ENCODE measurements at places on chromosomes 5 and 9. TPM values are rescaled to one million over a fixed set of nuclear protein-coding genes. Genes with fewer than 3 reads are reported as not detected.

- DNase-seq, result no peak
Measured at GRCh38 chr9:22240619-22241018, 206.0 kb upstream of the DMRTA1 start.

DNA sequence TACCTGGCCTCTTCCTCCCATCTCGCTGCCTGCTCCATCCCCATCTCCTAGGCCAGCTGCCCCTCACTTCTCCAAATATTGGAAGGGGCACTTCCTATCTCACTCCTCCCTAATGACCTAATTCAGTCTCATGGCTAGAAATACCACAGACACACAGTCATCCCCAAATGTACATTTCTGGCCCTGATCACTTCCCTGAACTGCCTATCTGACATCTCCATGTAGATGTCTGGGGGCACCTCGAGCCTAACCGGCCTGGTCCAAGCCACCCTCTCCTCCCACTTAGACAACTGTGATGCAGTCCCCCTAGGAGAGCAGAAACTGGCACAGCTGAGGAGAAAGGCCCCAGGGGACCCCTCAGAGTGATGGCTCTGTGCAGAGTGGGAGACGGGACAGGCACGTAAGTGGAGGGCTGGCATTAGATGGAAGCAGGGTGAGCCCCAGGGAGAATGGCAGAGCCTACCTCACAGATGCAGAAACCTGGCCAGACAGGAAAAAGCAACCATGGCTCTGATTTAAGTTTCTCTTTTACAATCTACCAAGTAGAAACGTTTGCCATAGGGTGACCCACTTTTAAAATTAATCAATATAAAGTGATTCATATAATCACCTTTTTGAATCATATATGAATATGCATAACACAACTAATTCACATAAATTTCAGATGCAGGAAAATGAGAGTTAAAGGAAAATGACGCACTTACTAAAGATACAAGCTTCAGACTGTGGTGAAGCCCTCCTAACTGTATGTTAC is 22.1 kb downstream of the CAMSAP1 start:
- DNase-seq, result no peak

DNA sequence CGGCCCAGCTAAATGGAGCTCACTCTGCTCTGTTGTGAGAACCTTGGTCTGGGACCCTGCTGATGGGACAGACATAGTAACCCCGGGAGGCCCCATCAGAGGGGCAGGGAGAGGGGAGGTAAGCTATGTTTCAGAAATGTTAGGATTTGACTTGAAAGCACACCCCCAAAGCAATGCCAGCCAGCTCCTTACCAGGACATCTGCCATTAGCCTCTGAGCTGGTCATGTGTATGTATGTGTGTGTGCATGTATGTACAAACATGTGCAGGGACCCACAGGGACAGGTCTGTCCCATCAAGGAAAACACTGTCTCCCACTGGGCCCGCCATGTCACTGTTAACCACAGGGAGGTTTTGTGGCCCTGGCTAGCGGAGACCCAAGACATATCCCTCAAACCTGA is 14.5 kb downstream of the SLC22A4 start:
- no peak for DNase-seq

DNA sequence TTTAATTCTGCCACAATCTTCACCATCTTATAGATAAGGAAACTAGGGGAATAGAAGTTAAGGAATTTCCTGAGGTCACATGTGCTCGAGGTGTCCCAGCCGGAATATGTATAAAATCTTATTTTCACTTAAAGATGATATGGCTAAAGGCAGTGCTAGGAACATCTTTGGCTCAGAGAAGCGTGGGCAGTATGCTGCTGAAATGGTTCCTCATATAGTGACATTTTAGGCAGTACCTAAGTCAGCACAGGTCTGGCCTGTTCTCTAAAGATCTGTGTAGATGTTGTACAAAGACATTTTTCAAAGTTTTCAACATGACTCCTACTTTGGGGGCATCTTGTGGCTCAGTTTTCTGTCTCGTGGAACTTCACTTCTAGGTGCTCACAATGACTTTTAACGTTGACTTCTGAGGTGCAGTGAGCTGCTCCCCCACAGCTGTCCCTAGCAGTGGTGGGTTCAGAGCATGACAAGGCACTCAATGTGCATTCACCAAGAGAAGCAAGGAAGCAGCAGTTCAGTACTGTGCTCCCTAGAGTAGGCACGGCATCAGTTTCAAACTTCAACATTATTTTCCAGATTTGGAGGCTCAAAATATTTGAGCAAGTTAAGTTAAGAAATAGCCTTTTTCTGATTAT is 40.3 kb downstream of the TNFAIP8 start:
- no peak for DNase-seq

GRCh38 chr9:116198344-116198743 is 44.8 kb downstream of the PAPPA start:
- DNase-seq, result no peak

DNA sequence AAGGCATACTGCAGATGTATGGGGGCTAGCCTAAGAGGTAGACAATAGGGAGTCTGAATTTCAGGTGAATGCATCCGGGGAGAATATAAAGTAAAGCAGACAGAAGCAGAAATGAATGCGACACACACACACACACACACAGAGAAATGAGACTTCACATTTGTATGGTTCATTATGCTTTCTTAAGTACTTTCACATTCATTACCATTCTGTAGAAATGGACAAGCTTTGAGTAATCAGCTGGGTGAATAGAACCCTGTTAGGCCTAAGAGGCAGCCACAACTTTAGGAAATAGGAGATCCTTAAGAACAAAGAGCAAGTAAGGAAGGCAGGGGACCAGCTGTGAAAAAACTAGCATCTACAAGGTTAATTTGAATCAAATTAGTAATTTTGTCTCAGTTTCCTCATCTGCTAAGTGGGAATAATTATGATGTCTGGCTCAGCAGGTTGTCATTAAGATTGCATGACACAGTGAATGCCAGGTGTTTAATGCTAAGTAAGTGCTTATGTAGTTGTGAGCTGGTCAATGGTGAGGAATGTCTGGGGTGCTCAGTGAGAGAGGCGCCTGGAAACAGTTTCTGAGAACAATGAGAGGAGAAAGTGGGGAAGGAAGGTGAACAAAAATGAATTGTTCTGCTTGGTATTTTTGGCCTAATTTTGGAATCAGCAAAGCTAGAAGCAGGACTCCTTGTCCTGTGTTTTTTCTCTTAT is 265.8 kb upstream of the CLINT1 start:
- no peak for DNase-seq

- DNase-seq, result no peak
Measured at GRCh38 chr5:142915813-142916424, 145.7 kb downstream of the ARHGAP26 start.

DNA sequence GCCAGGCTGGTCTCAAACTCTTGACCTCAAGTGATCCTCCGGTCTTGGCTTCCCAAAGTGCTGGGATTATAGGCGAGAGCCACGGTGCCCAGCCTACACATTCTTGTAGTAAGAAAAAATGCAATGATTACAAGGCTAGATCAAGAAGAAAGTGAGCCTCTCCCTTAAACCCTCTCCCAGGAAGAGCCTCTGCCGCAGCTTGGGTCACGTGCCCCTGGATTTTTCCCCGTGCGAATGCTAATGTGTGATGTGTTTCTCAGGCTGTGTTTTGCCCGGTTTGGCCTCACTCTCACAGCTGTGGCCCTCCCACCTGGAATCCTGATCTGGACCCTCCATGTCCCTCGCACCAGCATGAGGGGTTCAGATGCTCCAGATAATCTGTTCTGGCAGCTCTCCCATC is 6.9 kb downstream of the PLPP7 start:
- DNase-seq, result no peak

- no peak for DNase-seq
Measured at GRCh38 chr9:18007621-18008020, 428.8 kb downstream of the SH3GL2 start.

- no peak for DNase-seq
Measured at GRCh38 chr5:162672061-162672460, 604.5 kb downstream of the GABRG2 start.

DNA sequence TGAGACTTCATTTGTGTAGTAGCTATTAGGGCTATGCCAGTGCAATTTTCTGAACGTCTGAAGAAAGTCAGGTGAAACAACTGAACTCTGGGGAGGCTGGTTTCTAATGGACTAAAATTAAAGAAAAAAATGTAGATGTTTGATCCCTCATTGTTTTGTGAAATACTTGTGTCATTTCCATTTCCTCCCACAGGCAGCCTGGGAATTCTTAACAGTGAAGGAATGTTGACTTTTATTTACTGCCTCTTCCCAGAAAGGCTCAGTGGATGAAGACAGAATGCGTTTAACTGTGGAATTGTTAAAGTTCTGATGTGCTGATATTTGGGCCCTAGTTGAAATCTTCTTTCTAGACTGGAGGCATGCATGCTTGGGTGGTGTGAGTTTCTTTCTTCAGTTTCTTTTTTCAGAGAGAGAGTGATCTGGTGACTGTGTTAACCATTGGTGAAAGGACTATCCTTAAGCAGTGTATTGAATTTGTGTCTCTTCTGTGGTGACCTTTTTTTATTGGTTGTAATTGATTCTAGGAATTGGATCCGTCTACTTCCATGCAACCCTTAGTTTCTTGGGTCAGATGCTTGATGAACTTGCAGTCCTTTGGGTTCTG is 15.5 kb downstream of the ACER2 start:
- DNase-seq, result no peak

DNA sequence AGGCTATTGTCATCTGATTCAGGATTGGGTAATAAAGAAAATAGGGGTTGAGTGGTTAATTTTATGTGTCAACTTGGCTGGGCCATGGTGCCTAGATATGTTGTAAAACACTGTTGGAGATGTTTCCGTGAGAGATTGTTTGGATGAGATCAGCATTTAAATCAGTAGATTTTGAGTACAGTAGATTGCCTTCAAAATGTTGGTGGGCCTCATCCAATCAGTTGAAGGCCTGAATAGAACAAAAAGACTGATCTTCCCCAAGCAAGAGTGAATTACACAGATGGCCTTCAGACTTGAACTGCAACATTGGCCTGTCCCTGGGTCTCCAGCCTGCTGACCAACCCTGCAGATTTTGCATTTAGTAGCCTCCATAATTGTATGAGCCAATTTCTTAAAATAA is 401.3 kb upstream of the KIF2A start:
- no peak for DNase-seq

- DNase-seq, result no peak
Measured at GRCh38 chr5:64437496-64437895, 68.3 kb upstream of the RGS7BP start.

DNA sequence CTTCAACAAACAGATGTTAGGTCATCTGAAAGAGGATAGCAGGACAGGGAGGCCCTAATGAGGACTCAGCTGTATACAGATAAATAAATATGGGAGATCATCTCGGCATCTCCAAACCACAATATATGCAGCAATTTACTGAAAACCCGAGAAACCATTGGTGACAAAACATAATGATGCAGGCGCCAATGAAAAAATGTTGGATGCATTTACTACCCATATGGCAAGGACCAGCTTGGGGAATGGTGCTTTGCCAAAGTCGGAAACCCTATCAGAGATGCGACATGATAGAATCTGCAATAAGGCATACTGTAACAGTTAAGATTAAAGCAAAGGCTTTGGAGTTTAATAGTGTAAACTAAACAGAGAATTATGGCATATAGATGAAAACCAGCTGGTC is 92.0 kb downstream of the SNCAIP start:
- no peak for DNase-seq

GRCh38 chr5:101278917-101279316 is 375.8 kb upstream of the ST8SIA4 start:
- no peak for DNase-seq

DNA sequence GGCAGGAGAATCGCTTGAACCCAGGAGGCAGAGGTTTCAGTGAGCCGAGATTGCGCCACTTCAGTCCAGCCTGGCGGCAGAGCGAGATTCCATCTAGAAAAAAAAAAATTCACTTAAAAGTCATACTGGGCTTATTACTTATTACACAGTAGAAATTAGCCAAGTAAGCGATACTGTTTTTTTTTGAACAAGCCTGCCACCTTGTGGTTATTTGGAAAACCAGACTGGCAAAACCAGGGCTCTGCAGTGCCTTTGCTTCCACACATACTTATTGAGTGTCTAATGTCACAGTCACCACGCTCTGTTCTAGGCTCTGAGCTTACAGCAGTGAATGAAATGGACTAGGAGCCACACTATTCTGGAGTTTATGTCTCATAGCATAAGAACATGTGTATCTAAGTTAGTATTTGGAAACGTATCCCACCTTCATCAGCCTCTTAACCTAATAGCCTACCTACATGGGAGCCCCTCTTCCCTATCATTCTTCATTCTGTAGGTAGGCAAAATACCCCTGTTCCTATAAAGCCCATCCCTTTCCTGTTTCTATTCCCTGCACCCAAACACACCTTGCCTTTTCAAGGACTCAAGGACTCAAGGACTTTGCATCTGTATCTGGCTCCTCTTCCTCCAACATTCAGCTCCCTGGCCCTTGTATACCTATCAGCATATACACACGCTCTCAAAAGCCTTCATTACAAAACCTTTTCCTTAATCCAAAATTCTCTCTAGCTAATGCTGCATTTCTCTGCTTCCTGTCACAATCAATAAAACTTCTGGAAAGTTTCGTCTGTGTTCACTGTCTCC is 13.9 kb upstream of the BASP1 start:
- DNase-seq, result peak; percentile 50

DNA sequence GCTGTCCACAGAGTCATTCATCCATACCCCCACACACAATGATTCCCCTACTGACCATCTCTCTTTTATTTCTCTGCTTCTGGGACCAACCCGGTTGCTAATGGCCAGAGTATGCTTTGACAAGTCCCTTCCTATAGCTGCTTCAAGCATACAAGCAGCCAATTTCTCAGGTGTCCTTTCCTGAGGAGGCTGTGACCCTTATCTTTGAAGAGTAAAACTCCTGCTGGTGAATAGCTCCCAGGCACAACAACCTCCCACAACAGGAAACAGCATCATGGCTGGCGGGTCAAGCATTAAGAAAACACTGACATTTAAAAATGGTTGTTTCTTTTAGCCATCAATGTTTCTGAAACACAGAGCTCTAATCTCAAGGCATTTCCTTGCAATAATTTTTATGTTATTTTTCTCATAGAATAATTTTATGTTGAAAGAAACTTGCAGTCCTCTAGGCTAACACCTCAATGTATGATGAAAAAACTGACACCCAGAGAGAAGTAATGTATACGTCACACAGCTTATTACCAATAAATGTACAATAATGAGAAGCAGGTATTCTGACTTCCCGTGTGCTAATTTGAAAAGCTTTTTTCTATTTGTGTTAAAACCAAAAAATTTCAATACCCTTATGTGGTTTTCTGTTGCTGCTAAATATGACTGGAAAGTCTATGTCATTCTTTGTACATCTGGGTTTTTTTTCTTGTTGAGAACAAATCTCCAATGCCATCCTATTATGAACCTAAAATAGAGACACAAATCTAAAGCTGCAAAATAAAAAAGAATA is 7.5 kb upstream of the PAM start:
- peak; percentile 12 for DNase-seq

Gene SMAD5
- 77.8 TPM for polyA plus RNA-seq

Gene TLR4
- 6.8 TPM for polyA plus RNA-seq

Gene PIP5KL1
- polyA plus RNA-seq, result 2.8 TPM

Gene PDLIM7
- polyA plus RNA-seq, result 68.1 TPM

Gene GGTA1
- 4.9 TPM for polyA plus RNA-seq

Gene SLC6A19
- 76.4 TPM for polyA plus RNA-seq

Gene ANKRD55
- 1.7 TPM for polyA plus RNA-seq

Gene FBLL1
- 0.64 TPM for polyA plus RNA-seq

Gene SPATA9
- 2.3 TPM for polyA plus RNA-seq
